H9 (cell line): ENCODE measurements at places on chromosomes 6 and 20.

GRCh38 chr6:127904160-127904559, 3.3 kb upstream of the THEMIS start:
- DNase-seq: no peak

- DNase-seq: no peak
Measured at GRCh38 chr6:56684342-56685101, 41.8 kb upstream of the DST start.

GRCh38 chr6:69097948-69098347, 462.9 kb downstream of the ADGRB3 start:
- no peak for DNase-seq

GRCh38 chr20:40930561-40930960, 98.1 kb upstream of the TOP1 start:
- no peak for DNase-seq

DNA sequence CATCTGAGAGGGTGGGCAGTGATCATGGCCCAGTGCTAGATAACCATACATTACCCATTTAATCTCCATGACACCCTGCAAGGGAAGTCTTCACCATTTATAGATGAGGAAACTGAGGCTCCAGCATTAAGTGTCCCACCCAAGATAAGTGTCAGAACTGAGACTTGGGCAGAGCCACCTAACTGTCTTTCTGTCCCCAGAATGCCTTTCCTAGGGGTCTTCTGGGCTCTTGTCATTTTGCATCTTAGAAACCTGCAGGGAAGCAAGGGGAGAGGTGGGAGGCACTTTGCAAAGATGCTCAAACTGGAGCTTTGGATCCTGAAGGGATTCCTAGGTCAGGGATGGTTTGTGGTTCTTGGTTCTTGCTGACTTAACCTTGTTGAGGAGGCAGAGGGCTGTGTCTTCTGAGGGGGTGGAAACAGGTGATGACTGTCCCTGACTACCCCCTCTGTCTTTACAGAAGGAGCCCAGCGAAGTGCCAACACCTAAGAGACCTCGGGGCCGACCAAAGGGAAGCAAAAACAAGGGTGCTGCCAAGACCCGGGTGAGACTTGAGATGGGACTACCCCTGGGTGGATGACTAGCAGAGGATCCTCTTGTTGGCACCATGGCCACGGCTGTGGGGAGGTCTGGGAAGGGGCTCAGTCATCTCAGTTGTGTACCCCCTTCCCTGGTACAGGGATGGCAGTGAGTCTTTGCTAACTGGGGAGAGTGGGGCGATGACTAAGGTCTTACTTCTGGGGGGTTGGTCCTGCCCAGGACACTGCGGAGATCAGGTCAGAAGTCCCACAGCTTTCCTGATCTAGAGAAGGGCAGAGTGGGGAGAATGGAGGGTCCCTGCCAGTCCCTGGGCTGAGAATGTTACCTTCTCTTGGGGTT, 5.8 kb downstream of the HMGA1 start:
- DNase-seq: no peak

DNA sequence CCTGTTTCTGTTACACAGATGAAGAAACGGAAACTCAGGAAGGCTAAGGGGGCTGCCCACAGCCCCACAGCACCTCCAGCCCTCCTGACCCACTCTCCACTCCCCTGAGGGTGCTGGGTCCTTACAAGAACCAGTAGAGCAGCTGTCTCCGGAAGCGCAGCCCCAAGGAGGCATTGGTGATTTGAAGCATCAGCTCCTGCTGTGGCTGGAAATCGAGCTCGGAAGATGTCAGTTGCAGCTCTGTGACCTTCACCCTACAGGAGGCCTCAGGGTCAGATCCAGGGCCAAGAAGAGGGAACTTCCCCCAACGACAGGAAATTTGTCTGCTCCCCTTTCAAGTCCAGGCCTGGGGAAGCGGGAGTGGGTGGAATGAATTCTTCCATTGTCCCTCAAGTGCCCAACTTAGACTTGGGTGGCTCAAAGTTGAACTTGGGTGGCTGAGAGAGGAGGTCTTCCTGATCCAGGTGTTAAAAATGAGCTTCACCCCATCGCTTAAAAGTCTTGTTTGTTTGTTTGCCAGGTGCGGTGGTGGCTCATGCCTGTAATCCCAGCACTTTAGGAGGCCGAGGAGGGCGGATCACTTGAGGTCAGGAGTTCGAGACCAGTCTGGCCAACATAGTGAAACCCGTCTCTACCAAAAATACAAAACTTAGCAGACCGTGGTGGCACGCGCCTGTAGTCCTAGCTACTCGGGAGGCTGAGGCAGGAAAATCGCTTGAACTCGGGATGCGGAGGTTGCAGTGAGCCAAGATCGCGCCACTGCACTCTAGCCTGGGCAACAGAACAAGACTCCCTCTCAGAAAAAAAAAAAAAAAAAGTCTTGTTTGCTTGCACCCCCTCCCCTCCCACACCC, 1.9 kb downstream of the PLTP start:
- no peak for DNase-seq

- no peak for DNase-seq
Measured at GRCh38 chr6:48101290-48101689, 9.7 kb downstream of the PTCHD4 start.
